ENCODE measurements at places on chromosomes 12 and 14.

DNA sequence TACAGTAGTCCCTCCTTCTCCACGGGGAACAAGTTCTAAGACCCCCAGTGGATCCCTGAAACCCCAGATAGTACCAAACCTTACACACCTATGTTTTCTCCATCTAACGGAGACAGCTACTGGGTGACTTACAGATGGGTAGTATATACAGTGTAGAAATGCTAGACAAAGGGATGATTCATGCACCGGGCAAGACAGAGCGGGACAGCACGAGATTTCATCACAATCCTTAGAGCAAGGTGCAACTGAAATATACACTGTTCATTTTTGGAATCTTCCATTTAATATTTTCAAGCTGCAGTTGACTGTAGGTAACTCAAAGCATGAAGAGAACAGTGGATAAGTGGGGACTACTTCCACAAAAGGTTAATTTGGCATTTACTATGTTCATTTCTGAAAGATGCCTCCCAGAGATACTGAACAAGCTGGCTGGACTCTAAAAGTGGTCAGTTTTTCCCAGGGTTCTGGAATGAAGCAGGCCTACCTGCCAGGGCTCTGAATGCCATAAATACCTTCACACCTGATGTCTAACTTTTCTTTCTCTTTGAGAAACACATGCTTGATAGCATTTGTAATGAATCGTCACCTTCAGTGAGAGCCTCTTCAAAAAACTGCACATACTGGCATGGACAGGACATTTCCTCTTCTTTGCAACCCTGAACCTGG lies 127.7 kb upstream of the FOXN3 start:
- peaks cover 10% of the 10 kb centered on the region for H3K4me1 ChIP-seq
- no peaks in the 10 kb centered on the region for H3K27me3 ChIP-seq
- no peak overlapping the region for H3K27ac ChIP-seq

DNA sequence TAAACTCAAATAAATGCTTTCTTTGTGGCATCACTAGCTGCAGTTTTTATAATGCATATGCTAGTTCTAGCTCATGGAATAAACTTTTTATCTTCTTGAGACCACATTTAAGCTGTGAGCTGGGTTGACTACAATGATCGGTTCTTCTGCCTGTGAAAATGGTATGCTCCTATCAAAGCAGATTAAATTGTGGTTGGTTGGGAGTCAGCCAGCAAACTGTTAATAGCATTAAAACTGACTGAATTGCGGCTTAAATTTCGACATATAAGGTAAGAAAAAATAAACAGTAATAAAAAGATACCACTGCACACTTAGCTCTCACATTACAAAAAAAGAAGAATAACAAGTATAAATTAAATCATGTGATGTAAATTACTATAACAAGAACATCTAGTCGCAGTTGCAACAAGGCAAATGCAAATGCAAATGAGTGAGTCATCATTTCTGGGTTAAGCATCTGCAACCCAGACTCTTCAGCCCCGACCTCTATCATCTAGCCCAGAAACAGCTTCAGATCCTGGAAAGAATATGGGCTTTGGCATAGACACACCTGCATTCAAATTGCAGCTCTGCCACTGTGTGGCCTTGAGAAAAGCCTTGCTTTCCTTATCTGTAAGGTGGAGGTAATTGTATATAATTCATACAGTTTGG lies 19.8 kb upstream of the DHRS7 start:
- no peak overlapping the region for H3K4me3 ChIP-seq
- H3K4me1 ChIP-seq, result peaks cover 13% of the 10 kb centered on the region
- no peak overlapping the region for H3K27ac ChIP-seq

- no peaks in the 10 kb centered on the region for H3K4me1 ChIP-seq
- no peak for DNase-seq
- no peak overlapping the region for H3K27ac ChIP-seq
- no peaks in the 10 kb centered on the region for H3K27me3 ChIP-seq
- H3K36me3 ChIP-seq, result peaks cover 2% of the 10 kb centered on the region
Observed at GRCh38 chr12:1013618-1014489, 22.8 kb downstream of the ERC1 start.

GRCh38 chr14:74506411-74506851 lies 12.9 kb downstream of the ISCA2 start:
- DNase-seq, result no peak
- no peak overlapping the region for H3K4me3 ChIP-seq
- H3K27ac ChIP-seq, result no peak overlapping the region
- peaks cover 4% of the 10 kb centered on the region for H3K27me3 ChIP-seq

GRCh38 chr12:120404271-120404670 lies 33.6 kb upstream of the COX6A1 start:
- no peaks in the 10 kb centered on the region for H3K36me3 ChIP-seq
- H3K4me1 ChIP-seq, result no peaks in the 10 kb centered on the region
- no peak for DNase-seq
- peaks cover 6% of the 10 kb centered on the region for H3K27me3 ChIP-seq
- no peak overlapping the region for H3K4me3 ChIP-seq
- H3K27ac ChIP-seq, result no peak overlapping the region

Measured in activated T-helper 1 cell treated with anti-CD3 and anti-CD28 coated beads, Interleukin-12 subunit alpha, Interleukin-12 subunit beta, Interleukin-2, Interleukin-4 antibody, amounts not matched to agents 30 ng/mL and 10 ng/mL and 1 ng/mL, durations not matched to agents 14 hours and 24 hours and 36 hours (primary cell).